Osteocyte (in vitro differentiated cells): ENCODE measurements at places on chromosomes 12 and 14. TPM values are rescaled to one million over a fixed set of nuclear protein-coding genes. Genes with fewer than 3 reads are reported as not detected.

GRCh38 chr14:96817750-96818666 lies 20.8 kb downstream of the VRK1 start:
- H3K36me3 ChIP-seq, result peaks cover 2% of the 10 kb centered on the region
- no peaks in the 10 kb centered on the region for H3K27me3 ChIP-seq
- DNase-seq, result no peak
- H3K4me1 ChIP-seq, result peaks cover 6% of the 10 kb centered on the region
- H3K27ac ChIP-seq, result no peak overlapping the region

GRCh38 chr14:73610687-73611086 lies 1.6 kb upstream of the ACOT6 start:
- no peaks in the 10 kb centered on the region for H3K27me3 ChIP-seq
- peaks cover 2% of the 10 kb centered on the region for H3K4me1 ChIP-seq
- H3K4me3 ChIP-seq, result no peak overlapping the region
- DNase-seq, result no peak
- no peak overlapping the region for H3K27ac ChIP-seq

- no peak for DNase-seq
- H3K27ac ChIP-seq, result no peak overlapping the region
- peaks cover 3% of the 10 kb centered on the region for H3K4me1 ChIP-seq
- no peak overlapping the region for H3K4me3 ChIP-seq
- no peaks in the 10 kb centered on the region for H3K36me3 ChIP-seq
- peaks cover 41% of the 10 kb centered on the region for H3K27me3 ChIP-seq
Measured at GRCh38 chr12:128269181-128269591, 2.2 kb downstream of the TMEM132C start.

- peaks cover 18% of the 10 kb centered on the region for H3K4me1 ChIP-seq
- H3K36me3 ChIP-seq, result no peaks in the 10 kb centered on the region
- peak overlapping the region; percentile 96 for H3K27ac ChIP-seq
- DNase-seq, result no peak
- H3K27me3 ChIP-seq, result no peaks in the 10 kb centered on the region
Measured at GRCh38 chr14:102140027-102140749, 491 bp downstream of the WDR20 start.

DNA sequence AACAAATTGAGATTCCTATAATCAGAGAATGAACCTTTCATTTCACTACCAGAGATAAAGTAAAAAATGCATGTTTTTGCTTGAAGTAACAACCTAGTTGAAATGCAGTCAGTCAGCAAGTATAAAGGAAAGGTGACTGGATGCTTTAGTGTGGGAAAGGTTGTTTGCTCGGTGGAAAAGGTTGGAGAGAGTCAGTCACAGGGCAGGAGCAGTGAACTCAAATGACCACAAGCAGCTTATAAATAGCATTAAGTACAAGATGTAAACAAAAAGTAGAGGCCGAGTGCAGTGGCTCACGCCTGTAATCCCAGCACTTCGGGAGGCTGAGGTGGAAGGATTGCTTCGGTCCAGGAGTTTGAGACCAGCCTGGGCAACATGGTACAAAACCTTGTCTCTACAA lies 98.1 kb upstream of the FGD4 start:
- H3K36me3 ChIP-seq, result peaks cover 7% of the 10 kb centered on the region
- H3K27me3 ChIP-seq, result no peaks in the 10 kb centered on the region
- no peak overlapping the region for H3K4me3 ChIP-seq
- peaks cover 4% of the 10 kb centered on the region for H3K4me1 ChIP-seq

DNA sequence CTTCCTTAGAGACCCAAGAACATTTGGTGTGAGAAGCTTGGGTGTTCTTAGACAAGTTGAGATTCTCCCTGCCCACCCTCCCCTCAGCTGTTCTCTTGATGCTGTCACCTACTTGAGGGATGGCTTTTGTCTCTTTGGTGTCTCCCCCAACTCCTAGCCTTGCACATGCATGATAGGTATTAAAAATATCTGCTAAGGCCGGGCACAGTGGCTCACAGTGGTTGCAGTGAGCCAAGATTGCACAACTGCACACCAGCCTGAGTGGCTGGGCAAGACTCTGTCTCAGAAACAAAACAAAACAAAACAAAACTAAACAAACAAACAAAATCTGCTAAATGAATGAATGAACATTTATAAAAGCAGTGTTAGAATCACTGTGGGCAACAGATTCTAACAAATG lies 261.1 kb downstream of the AKAP6 start:
- H3K4me1 ChIP-seq, result peaks cover 33% of the 10 kb centered on the region
- no peak overlapping the region for H3K4me3 ChIP-seq
- DNase-seq, result no peak
- H3K27ac ChIP-seq, result no peak overlapping the region

DNA sequence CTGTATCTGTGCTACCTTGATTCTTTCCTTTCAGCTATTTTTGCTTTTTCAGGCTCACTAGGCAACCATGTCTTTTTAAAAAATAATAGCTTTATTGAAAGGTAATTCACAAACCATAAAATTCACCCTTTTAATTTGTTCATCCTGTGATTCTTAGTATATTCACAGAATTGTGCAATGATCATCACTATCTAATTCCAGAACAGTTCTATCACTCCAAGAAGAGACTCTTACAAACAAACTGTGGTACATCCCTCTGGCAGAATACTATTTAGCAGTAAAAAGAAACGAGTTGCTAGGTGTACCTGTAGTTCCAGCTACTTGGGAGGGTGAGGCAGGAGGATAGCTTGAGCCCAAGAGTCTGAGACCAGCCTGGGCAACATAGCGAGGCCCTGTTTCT lies 14.8 kb downstream of the CREBL2 start:
- no peak for DNase-seq
- H3K27me3 ChIP-seq, result no peaks in the 10 kb centered on the region
- no peak overlapping the region for H3K27ac ChIP-seq
- peaks cover 5% of the 10 kb centered on the region for H3K4me1 ChIP-seq

DNA sequence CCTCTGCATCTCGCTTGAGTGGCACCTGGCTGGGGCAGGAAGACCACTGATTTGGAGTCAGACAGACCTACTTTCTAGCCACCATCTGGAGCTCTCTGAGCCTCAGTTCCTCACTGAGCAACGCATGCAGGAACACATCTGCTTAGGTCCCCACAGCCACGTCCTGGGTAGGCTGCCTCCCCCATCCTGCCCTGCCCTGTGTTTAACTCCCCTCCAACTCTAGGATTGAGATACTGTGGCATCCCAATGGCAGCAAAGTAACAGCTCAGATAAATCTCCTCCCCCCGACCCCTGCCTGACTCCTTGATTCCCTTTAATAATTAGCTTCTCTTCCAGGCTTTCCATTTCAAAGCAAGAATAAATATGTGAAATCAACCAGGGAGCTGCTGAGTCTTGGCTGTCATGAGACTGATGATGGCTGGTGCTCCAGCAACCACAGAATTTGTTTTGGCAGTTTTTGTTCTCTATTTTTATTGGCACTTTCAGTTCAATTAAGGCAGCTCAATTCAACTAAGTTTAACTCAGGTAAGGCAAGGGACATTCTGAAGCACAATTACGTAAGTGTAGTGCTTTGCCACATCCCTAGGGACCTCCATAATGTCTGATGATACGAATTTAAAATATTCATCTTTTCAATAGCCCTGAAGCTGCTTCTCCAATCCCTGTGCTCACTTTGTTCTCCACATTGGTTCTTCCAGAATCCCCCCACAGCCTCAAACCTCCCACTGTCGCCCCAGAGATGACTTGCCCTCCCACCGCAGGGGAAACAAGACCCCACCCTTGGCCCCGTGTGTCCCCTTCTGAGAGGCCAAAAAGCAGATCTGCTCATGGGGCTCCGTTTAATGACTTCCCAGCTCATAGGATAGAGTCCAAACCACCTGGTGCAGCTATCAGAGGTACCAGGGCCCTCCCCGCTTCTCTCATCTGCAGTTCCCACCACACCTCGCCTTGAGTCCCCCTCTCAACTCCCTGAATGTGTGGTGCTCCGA lies 58.2 kb downstream of the ESR2 start:
- no peaks in the 10 kb centered on the region for H3K36me3 ChIP-seq
- H3K4me3 ChIP-seq, result no peak overlapping the region
- peaks cover 59% of the 10 kb centered on the region for H3K4me1 ChIP-seq
- DNase-seq, result no peak

DNA sequence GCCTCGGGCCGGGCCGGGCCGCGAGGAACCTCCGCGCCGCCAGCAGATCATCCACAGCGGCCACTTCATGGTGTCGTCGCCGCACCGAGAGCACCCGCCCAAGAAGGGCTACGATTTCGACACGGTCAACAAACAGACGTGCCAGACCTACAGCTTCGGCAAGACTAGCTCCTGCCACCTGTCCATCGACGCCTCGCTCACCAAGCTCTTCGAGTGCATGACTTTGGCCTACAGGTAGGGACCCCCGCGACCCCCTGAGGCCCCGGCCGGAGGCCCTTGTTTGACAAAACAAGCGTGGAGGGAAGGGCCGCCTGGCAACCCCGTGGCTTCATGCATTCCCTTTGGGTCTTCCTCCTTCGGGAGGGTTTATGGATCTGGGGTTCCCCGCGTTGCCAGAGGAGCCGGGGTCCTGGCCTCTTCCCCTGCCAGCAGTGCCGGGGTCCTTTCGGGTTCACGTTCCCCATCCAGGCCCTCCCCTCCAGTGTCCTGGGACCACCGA lies 526 bp downstream of the MLXIP start:
- H3K36me3 ChIP-seq, result peaks cover 2% of the 10 kb centered on the region
- no peak for DNase-seq

- H3K4me1 ChIP-seq, result no peaks in the 10 kb centered on the region
- peaks cover 30% of the 10 kb centered on the region for H3K36me3 ChIP-seq
- no peak overlapping the region for H3K4me3 ChIP-seq
- no peak for DNase-seq
- H3K27ac ChIP-seq, result no peak overlapping the region
Measured at GRCh38 chr12:10994307-10994706, 3.8 kb downstream of the TAS2R20 start.

GRCh38 chr14:92750994-92751400 lies 2.6 kb upstream of the LGMN start:
- H3K27ac ChIP-seq, result no peak overlapping the region
- no peak for DNase-seq
- no peak overlapping the region for H3K4me3 ChIP-seq
- H3K36me3 ChIP-seq, result no peaks in the 10 kb centered on the region
- peaks cover 20% of the 10 kb centered on the region for H3K4me1 ChIP-seq

- no peaks in the 10 kb centered on the region for H3K27me3 ChIP-seq
- peak overlapping the region; percentile 80 for H3K27ac ChIP-seq
- H3K4me3 ChIP-seq, result no peak overlapping the region
- peaks cover 2% of the 10 kb centered on the region for H3K36me3 ChIP-seq
Measured at GRCh38 chr14:24895243-24895583, 154.7 kb downstream of the STXBP6 start.

GRCh38 chr14:69658664-69659261 lies 47.4 kb downstream of the SUSD6 start:
- peaks cover 11% of the 10 kb centered on the region for H3K36me3 ChIP-seq
- no peaks in the 10 kb centered on the region for H3K27me3 ChIP-seq
- H3K4me1 ChIP-seq, result peaks cover 46% of the 10 kb centered on the region
- H3K27ac ChIP-seq, result no peak overlapping the region
- H3K4me3 ChIP-seq, result no peak overlapping the region

Gene FAM90A1
- not detected in 2 replicates for total RNA-seq

Gene SERPINA1
- not detected in 2 replicates for total RNA-seq

Gene DCN
- 2,230 and 2,247 TPM in 2 replicates for total RNA-seq

Gene USP44
- 0.39 and 0.73 TPM in 2 replicates for total RNA-seq

Gene MAP3K9
- 1.3 and 1.4 TPM in 2 replicates for total RNA-seq

Gene PTPRR
- total RNA-seq, result 0.21 TPM in 1 of 2 replicates, not detected in the other

Gene FBXO33
- 9.8 and 10.0 TPM in 2 replicates for total RNA-seq
